ENCODE measurements at places on chromosomes 1 and 21.

DNA sequence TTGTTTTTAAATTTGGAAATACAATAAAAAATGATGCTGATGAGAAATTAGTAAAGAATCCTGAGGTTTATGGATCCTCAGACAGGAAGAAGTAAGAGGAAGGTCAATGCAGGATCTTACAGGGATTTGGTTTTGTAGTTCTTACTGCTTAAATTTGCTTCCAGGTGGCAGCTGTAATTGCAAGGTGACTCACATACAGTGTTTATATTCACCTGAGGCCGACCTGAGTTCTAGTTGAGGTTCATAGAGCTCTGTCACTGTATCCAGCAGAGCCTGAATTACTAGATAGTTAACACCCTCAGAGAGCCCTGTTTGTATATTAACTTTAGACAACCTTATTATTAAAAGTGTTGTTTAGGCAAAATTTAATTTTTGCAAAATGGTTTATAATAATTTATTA lies 1.4 kb upstream of the WDR26 start:
- DNase-seq: no peak

DNA sequence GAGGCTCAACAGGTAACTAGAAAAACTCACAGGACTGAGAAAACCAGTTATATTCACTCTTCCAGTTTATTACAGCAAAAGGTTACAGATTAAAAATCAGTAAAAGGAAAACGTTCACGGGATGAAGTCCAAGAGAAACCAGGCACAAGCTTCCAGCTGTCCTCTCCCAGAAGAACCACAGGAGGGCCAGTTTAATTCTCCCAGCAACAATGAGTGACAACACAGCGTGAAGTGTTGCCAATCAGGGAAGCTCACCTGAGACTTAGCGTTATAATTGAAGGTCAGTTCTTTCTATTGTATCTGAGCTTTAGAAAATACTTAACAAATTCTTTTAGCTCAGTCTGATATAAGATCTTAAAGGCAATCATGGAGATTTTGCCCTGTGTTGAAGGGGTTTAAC lies 65.2 kb upstream of the TNR start:
- no peak for DNase-seq

GRCh38 chr1:220711056-220711809 lies 21.1 kb downstream of the C1orf115 start:
- DNase-seq: no peak

- no peak for DNase-seq
These were observed 18.8 kb downstream of the PGBD5 start for GRCh38 chr1:230407351-230407750.

DNA sequence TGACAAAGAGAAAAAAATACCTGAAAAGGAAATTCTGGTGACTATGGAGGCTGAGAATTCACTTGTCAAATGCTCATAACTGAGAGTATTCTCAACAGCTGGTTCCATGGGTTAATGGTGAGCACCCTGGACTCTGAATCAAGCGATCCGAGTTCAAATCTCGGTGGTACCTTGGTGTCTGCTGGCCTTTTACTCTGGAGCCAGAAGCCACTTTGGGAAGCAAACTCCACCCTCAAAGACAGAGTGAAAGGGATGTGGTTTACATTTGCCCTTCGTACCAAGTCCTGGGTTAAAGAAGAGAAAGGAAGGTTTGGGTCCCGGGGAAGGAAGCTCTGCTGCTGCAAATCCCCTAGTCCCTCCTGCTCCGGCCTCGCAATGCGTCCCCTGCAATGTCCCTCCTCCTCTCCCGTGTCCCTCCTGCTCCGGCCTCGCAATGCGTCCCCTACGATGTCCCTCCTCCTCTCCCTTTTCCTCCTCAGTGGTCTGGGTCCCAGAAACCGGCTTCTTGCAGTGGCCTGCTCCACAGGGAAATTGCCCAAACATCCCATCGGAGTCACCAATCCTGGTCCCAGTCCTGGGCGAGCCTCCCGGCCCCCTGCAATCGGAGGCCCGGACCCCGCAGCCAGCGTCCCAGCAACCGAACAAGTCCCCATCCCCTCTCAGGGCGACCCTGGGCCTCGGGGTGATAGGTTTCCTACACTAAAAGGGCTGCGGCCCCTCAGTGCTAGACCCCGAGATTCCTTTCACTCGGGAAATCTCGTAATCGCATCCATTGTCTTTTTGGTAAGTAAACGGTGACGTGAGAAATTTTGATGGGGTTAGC lies 129.4 kb downstream of the PPIAL4G start:
- DNase-seq: no peak

GRCh38 chr1:247437551-247438505 lies 20.1 kb downstream of the OR2B11 start:
- DNase-seq: no peak

- DNase-seq: no peak
These were observed 518 bp upstream of the PLCH2 start for GRCh38 chr1:2475571-2475970.

DNA sequence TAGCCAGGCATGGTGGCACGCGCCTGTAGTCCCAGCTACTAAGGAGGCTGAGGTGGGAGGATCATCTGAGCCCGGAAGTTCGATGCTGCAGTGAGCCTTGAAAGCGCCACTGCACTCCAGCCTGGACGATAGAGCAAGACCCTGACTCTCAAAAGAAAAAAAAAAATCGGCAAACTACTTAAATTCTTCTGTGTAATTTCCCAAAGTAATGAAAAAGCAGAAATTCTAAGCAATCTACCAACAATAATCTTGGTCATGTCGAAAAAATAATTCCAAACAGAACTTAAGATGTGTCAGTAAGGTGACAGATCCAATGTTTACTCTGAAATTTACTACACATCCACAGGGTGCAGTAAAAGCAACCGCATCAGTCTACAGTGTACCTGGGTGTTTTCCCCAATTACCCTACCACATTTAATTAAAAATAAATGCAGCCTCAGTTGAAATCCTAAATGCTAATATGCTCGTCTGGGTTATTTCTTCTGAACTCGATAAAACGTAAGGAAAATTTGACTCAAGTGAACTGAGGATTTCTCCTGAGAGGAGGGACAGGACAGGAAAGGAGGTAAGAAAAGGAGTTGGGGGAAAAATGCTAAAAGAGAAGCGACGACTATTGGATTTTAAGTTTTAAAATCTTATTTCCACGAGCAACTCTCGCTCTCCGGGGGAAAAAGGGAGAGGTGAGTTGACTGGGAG lies 801 bp downstream of the EPRS1 start:
- DNase-seq: no peak

DNA sequence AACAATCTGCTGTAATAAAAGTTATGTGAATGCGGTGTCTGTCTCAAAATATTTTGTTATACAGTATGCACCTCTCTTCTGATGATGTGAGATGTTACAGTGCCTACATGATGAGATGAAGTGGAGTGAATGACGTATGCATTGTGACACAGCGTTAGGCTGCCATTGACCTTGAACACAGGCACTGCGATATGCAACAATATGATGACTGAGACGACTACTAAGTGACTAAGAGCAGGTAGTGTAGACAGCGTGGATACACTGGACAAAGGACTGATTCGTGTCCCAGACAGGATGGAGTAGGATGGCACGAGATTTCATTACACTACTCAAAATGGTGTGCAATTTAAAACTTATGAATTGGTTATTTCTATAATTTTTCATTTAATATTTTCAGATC lies 8.4 kb downstream of the SGIP1 start:
- DNase-seq: no peak

DNA sequence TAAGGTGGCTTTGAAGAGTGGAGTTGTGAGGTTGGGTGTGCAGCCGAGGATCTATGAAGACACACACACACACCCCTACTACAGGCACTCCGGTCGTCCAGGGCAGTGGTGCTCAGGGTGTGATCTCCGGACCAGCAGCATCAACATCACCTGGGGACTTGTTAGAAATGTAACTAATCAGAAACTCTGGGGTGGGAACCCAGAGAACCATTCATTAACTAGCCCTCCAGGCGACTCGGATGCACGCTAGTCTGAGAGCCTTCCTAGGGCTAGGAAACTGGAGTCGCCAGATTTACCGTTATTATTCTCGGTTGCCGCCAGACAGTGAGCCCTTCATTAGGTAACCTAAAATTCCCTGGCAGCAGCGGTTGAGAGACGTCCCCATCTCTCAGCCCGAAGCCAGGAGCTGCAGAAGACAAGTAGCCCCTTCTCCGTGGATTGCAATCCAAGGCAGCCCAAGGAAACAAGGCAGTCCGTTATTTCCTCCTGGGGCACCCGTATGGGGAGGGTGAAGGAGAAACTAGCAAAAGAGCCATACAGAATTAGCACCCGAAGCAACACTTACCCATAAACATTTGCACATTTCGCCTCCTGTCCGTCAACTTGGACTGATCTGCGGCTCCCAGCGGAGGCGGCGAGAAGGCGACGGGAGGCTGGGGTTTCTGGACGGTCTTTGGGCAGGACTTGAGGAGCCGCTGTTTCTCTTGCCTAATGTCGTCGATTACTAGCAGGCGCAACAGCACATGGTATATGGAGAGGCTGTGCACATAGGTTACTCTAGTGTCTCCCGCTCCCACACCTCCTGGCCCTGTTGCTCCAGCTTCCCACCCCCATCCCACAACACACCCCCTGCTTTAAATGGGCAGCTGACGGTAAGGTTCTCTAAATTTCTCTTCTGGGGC lies 2.9 kb upstream of the CCN1 start:
- DNase-seq: no peak

- DNase-seq: no peak
These were observed 205.3 kb downstream of the DAB1 start for GRCh38 chr1:57218487-57219079.

- no peak for DNase-seq
These were observed 477.2 kb downstream of the BRINP3 start for GRCh38 chr1:190000365-190000872.

GRCh38 chr1:212225871-212226302 lies 59.3 kb upstream of the PPP2R5A start:
- no peak for DNase-seq

DNA sequence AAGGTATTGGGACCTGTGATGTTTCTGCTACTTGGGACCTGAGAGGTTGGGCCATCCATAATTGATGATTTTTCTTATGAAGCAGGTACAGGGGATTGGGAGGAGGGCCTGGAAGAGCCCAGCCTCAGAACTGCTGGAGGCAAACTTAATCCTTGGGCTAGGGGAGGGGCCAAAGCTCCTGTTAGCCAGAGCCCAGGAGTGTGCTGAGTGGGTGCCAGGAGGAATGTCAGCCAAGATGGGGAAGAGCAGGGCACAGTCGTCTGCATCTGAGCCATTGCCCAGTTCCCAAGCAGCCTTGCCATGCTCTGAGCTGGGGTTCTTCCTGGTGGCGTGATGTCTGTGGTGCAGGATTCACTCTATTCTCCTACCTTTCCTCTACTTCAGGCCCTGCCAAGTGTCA lies 5.8 kb downstream of the MAPKAPK2 start:
- no peak for DNase-seq

GRCh38 chr1:16164213-16165072 lies 8.6 kb upstream of the EPHA2 start:
- DNase-seq: no peak

DNA sequence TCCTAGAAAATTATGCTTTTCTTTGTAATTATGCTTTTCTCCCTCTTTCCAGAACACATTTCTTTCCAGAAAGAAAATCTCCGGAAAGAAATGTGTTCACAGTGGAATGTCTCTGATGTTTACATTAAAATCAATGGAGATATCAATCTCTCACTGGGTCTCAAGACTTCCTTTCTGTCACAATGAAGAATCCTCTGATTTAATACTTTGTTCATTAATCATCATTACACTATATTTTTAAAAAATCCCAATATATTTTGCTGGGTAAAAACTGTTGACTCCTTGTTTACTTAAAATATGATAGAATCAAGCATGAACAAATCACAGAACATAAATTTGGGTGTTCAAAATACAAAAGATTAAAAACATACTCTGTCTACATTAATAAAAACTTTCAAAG lies 26.3 kb upstream of the TGFBR3 start:
- no peak for DNase-seq

GRCh38 chr1:99827970-99828369 lies 22.2 kb upstream of the AGL start:
- DNase-seq: no peak

DNA sequence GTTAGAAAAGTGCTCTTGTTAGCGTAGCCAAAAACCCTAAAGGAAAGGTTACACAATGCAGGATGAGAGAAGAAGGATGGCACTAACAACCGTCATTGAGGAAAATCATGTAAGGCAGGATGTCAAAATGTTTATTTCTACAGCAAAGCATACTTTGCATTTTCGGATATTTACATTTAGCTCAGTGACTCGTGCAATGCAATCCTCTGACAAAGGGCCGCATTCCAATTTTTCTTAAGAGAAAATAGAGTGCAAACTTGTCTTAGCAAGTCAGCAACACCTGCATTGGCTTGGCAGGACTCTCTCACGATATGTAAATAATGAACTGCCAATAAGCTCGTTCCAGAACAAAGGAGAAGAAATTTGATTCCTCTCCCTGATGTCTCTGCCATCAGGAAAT lies 33.3 kb downstream of the TIAM1 start:
- DNase-seq: no peak

DNA sequence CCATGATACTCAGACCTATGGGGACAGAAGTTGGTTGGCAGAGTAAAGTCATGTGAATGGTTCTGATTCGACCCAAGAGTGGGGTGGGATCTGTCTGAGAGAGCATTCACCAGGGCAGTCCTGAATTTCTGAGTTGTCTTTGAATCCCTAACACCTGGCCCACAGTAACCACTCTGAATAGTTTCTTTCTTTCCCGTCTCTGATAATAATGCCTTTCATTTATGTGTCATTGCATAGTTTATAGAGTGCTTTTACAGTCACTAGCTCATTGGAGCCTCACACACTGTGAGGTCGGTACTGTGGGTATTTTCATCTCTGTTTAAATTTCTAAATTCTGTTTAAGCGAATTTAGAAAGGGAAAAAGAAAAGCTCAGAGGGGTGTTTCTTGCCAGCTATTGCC lies 147.1 kb downstream of the C1orf21 start:
- DNase-seq: no peak

DNA sequence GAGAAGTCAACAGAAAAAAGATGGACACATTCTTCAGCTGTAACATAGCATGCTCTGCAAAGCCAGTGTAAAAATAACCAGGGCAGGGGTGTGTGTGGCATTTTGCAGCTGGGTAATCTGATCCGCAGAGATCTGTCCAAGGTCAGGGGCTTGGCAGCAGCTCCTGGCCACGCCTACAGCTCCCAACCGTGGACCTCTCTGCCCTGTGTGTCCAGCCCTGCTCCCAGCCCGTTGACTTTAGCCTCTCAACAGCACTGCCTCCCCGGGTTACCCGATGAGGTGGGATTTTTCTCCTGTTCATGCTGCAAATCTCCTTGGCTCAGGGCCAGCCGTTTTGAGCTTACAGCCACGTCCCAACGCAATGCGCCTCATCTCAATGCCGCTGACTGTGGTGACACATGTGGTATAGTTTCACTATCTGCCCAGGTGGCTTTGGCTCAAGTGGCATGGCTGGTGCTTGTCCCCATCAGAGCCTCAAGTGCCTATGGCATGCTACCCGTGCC lies 68.1 kb downstream of the VWA5B1 start:
- DNase-seq: no peak

GRCh38 chr1:156509424-156510034 lies 9.0 kb upstream of the MEF2D start:
- no peak for DNase-seq

DNA sequence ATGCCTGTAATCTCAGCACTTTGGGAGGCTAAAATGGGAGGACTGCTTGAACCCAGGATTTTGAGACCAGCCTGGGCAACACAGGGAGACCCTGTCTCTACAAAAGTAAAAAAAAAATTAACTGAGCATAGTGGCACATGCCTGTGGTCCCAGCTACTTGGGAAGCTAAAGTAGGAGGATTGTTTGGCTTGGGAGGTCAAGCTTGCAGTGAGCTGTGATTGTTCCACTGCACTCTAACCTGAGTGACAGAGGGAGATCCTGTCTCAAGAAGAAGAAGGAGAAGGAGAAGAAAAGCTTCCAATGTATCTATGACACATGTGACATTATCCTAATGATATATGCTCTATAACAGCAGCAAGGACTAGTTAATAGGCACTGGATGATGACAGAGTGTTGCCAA lies 20.1 kb upstream of the ARHGAP29 start:
- DNase-seq: no peak
